Hematopoietic multipotent progenitor cell treated with erythropoietin and hydrocortisone succinate and interleukin-3 and kit ligand, for 6 days (in vitro differentiated cells): ENCODE measurements at places on chromosomes 2 and 18.

DNA sequence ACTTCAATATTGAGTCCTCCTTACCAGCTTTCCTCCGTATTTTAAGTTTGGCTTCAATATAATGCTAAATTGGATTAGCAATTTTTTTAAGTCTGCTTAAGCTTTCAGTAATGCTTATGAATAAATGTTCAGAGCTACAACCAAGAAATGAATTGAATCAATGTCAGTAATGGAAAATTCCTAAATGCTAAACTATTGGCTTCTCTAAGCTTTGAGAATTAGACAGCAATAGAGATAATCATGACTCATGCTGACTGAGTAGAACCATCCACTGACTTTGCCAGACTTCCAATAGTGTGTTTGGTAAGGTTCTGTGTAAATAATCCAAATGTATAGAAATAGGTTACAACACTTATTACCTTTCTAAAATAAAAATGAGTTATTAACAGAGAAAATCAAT lies 8.9 kb upstream of the PDE1A start:
- DNase-seq, result no peak

- DNase-seq, result no peak
Measured at GRCh38 chr2:28080911-28081310, 190.4 kb downstream of the BABAM2 start.

DNA sequence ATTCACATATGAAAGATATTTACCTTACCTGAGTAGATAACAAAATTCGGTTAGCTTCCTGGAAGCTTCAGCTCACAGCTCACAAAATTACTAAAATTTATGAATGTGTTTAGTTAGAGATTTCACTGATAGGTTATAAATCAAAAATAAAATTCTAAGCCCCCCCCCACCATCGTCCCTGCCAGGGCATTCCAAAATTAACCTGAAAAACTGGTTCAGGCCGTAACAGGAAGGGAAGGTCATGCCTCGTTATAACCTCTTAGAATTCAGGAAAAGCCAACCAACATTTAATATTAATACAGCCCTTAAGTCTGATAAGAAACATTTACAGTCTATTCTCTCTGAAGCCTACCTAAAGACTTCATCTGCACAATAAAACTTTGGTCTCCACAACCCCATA lies 48.9 kb downstream of the COX7A2L start:
- no peak for DNase-seq

- no peak for DNase-seq
Measured at GRCh38 chr2:238913931-238914647, 66.2 kb downstream of the TWIST2 start.

GRCh38 chr2:126828491-126828890 lies 70.2 kb upstream of the TEX51 start:
- peak; percentile 52 for DNase-seq

DNA sequence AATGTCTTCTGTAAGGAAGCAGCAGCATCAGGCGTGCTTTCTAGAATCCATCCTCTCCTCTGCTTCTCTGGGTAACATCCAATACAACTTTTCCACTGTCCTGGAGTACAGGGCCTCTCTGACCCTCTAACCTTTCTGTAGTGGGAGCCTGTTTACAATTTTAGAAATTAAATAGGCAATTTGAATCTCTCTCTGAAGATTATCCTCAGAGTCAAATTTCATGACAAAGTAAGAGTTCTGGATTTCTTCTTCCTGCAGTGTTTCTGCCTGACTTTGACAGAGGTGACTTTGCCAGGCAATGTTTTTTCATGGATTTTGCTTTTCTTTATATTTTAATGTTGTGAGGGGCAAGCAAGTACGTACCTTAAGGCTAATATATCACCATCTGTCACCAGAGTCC lies 558.4 kb downstream of the PARD3B start:
- no peak for DNase-seq

DNA sequence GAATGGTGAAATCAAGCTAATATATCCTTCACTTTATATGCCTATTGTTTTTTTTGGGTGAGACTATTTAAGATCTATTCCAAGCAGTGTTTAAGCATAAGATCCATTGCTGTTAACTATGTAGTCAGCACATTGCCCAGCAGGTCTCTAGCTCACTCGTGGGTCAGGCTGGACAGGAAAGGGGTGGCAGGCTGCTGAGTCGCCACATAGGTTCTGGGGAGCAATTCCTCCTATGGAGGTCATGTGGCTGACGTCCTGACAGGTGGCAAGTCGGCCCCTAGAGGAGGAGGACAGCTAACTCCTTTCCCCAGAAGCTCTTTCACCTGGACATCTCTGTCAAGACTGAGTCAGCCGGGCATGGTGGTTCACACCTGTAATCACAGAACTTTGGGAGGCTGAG lies 13.9 kb upstream of the RAB31 start:
- no peak for DNase-seq

DNA sequence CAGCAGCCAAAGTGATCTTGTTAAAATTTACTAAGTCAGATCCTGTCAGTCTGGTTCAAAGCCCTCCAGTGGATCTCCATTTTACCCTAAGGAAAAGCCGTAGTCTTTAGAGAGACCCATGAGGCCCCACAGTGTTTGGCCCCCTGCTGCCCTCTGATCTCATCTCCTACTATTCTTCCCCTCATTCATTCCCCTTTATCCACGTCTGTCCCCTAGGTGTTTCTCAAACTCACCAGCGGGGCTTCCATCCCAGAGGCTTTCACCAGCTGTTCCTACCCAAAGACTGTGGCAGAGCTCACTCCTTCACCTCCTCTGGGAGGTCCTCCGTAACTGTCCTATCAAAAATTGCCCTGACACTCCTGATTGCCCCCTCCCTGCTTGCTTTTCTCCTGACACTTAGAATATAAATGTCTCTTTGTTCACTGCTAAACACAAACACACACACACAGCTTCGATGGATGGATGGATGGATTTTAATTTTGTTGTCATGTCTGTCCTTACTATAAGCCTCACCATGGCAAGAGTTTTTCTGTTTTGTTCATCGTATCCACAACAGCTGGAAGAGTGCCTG lies 26.1 kb downstream of the LIMS1 start:
- DNase-seq, result no peak

DNA sequence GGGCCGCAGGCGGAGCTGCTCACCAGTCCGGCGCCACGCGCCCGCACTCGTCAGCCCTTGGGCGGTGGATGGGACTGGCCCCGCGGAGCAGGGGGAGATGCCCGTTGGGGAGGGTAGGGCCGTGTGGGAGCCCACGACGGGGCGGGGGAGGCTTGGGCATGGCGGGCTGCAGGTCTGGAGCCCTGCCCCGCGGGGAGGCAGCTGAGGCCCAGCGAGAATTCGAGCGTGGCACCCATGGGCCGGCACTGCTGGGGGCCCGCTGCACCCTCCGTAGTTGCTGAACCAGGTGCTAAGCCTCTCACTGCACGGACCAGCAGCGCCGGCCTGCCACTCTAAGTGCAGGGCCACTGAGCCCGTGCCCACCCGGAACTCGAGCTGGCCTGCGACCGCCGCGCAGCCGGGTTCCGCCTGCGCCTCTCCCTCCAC lies 182.4 kb upstream of the ERBB4 start:
- no peak for DNase-seq

DNA sequence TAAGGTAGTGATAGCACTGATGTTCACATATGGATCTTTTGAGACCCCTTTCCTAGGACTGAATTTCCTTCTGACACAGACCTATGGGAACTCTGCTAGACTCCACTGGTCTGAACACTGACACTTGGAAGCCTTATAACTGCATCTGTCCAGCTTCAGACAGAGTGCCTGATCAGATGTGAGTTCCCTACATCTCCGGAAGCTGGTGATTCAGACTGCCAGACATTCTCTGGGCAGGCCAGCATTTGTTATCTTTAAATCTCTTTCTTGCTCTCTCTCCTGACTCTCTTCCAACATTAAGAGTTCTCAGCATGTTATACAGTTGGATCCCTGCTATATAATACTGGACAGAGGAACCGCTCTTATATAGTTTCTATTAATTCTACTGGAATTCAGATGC lies 408.5 kb downstream of the ZEB2 start:
- no peak for DNase-seq

DNA sequence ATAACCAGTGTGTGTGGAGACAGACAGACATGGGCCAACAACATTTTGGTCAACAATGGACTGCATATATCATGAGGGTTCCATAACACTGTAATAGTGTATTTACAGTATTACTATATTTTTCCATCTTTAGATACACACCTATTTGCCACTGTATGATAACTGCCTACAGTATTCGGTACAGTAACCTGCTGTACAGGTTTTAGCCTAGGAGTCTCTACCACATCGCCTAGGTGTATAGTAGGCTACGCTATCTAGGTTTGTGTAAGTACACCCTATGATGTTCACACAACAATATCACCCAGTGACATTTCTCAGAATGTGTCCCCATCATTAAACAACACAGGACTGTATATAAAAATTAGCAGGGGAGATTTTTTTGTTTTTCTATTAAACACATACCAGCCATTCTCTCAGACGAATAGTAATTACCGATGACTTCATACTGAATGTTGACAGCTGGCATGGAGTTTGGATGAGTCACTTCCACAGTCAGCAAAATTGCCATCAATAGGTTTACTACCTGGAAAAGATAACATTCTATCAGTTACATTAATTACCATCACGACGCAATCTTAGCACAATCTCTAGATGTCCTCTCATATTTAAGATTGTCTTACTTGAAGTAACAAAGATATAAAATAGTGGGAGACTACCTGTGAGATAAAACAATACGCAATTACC lies 10.8 kb downstream of the LAPTM4A start:
- no peak for DNase-seq

DNA sequence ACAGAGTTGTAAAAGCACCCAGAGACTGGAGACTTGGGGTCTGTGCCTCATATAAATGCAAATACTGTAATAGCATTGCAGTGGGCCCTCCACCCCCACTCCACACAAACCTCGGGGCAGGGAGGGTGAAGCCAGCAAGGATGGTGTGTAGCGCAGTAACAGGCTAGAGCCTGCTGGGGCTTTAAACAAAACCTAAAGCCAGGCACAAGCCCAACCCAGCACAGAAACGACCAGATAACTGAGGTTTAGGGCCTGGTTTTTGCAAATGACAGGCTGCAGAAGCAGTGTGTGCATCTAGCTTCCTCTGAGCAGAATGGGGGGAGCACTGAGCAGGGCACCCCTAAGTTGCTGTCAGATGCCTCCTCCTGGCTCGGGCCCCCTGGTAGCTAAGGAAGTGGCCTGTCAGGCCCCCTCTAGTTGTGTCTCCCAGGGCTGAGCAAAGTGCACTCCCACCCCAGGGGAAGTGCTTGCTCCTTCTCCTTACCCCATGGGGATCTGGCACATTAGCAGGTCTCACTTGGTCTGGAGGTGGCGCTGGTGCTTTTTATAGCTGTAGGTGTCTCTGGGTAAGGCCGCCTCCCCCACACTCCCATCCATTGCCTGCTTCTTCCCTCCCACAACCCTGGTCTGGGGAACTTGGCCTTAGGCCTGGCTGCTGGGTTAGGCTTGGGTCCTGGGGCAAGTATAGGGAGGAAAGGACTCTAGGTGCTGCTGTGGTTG lies 135.1 kb downstream of the CELF4 start:
- no peak for DNase-seq

GRCh38 chr2:19536136-19536535 lies 177.7 kb upstream of the OSR1 start:
- no peak for DNase-seq

GRCh38 chr2:69716555-69717120 lies 25.3 kb upstream of the ANXA4 start:
- no peak for DNase-seq

DNA sequence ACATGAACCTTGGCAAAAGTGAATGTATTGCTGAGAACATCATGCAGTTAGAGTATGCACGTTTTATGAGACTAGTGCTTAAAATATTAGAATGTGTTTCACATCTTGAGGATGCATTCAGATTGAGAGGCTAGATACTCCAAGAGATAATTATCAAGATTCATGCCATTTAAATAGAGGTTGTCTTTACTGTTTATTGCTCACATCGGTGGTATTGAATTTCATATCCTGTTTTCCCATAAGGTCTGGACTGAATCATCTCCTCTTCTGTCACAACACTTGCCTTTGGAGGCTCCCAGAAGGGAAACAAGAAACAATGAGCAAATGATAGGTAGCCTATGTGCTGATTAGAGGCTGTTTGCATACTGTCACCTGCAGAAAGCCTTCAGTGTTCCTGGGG lies 83.8 kb downstream of the CLHC1 start:
- DNase-seq, result no peak

- no peak for DNase-seq
Measured at GRCh38 chr2:236136538-236136937, 31.6 kb downstream of the GBX2 start.

- DNase-seq, result no peak
Measured at GRCh38 chr2:175439416-175439815, 257.9 kb upstream of the ATP5MC3 start.

DNA sequence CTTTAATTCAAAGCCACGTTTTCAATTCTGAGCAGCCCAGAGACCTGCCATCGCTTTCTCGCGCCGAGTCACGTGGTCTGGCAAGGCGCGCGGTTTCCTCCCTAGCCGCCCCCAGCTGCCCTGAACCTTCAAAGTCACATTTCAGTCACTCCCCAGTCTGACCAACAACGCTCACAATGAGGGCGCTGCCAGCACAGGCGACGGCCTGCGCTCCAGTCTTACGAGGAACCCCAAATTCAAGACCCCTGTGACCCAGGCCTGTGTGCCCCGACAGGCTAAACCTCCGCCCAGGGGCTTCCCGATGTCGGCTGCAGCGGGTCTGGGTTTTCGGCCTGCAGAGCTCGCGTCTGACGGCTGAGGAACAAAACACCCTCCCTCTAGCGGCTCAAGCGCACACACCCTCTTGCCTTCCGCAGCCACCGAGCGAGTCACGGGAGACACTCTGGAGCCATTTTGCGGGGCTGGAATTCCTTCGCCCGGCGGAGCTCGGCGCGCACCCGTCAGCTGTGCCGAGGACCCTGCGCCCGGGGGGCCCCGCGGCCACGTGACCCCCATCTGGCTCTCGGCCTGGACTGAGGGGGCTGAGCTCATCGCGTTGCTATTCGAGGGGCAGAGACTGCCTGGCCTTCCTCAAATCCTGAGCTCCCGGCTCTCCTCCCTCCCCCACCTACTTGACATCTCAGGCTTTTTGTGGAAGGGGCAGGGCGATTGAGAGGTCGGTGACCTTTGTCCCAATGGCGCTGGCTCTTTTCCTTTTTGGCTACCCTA lies 69.9 kb upstream of the ITGB6 start:
- DNase-seq, result peak; percentile 82

- DNase-seq, result peak; percentile 72
Measured at GRCh38 chr2:45729753-45730512, 78.5 kb downstream of the PRKCE start.

- no peak for DNase-seq
Measured at GRCh38 chr2:16693854-16694253, 28.2 kb upstream of the CYRIA start.

GRCh38 chr2:121475811-121476571 lies 54.7 kb upstream of the RNU4ATAC start:
- peak; percentile 57 for DNase-seq

DNA sequence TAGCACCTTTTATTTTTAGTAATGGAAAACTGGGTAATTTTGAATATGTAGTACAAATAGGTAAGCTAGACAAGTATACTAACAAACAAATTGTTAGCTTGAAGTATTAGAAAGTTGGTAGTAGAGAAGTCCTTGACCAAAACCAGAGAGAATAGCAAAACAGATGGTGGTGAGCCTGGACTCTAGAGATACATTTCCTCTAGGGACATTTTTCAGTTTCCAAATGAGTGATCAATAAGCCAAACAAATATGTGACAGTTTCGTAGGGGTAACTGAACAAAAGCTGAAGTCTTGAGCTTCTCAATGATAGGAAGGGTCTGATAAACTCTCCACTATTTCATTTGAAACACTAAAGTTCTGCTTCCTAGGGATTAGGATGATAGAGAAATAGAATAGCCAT lies 692.0 kb upstream of the FAM98A start:
- no peak for DNase-seq
